ENCODE measurements at places on chromosomes 2 and 18.

DNA sequence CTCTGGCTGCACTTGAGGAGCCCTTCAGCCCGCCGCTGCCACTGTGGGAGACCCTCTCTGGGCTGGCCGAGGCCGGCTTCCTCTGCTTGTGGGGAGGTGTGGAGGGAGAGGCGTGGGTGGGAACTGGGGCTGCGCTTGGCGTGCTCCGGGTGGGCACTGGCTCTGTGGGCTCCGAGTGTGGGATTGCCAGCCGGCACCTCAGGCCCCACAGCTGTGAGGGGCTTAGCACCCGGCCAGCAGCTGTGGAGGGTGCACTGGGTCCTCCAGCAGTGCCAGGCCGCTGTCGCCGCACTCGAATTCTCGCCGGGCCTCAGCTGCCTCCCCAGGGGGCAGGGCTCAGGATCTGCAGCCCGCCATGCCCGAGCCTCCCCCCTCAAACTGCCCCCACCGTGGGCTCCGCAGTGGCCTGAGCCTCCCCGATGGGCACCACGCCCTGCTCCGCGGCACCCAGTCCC, 808.0 kb upstream of the SOX11 start:
- DNase-seq, result no peak

DNA sequence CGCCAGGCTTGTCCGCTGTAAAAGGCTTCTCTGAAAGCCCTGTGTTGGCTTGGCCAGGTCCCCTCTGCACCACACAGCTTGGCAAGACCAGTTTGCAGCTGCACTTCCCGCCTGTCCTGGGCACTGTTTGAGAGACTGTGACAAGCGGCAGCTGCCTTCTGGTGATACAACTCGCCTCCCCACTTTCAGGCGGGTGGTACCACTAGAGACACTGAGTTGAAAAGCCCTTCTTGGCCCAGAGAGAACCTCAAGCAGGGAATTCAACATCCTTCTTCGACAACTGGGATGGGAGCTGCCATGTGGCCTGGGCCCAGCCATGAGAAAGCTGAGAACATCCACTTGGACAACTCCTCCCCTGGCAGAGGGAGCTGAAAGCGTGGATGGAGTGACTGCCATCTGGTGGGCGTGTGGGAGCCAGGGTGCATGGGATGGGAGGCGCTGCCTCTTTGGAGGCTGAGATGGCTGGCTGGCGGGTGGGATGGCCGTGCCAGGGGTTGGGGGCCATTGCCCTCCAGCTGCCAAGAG, 125.5 kb upstream of the REV1 start:
- peak; percentile 37 for DNase-seq

GRCh38 chr18:49223837-49224529, 236.5 kb downstream of the DYM start:
- DNase-seq, result no peak

DNA sequence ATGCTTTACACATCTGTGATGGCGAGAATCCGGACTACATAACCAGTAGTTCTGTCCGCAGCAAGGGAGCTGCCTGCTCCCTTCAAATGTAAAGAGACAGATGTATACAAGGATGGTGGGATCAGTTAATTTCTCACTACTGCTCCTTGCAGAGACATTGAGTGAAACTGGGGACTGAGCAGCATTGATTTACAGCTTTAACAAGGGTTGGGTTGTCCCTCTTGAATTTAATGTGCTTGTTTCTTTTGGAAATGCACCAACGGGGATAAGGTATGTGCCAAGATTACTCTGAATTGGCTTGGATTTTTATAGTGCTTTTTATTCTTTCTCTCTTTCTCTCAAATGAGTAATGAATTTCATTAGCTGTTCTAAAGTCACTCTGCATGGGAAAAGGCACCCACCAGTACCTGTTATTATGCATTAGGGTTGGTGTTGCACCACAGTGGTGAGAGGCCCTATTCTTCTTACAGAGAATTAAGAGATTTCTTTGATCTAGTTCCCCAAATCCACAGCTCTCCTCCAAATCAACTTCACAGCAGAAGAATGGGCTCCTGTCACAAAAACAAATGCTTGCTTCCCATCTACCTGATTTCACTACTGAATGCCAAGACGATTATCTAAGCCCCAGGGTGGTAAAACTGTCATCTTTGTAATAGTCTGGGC, 107.6 kb downstream of the DOCK10 start:
- peak; percentile 66 for DNase-seq

- DNase-seq, result no peak
These were observed 68.2 kb downstream of the FSIP2 start for GRCh38 chr2:185806783-185807182.

DNA sequence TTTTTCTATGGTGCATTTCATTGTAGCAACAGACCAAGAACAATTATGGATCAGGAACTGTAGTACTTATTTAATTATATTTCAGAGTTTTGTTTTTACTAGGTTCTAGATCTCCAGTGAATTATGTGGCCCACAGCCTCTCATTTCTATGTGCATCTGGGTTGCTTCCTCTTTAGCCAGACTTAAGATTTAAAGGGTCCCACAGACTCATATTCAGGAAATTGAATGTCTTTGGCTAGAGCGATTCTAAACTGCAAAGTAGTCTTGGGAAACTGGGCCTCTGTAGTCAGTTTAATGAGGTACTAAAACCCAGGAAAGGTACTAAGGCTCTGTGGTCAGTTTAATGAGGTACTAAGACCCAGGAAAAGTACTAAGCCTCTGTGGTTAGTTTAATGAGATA, 94.4 kb downstream of the LYPD6B start:
- DNase-seq, result no peak

- DNase-seq, result no peak
These were observed 23.9 kb upstream of the GPR155 start for GRCh38 chr2:174510583-174511189.

DNA sequence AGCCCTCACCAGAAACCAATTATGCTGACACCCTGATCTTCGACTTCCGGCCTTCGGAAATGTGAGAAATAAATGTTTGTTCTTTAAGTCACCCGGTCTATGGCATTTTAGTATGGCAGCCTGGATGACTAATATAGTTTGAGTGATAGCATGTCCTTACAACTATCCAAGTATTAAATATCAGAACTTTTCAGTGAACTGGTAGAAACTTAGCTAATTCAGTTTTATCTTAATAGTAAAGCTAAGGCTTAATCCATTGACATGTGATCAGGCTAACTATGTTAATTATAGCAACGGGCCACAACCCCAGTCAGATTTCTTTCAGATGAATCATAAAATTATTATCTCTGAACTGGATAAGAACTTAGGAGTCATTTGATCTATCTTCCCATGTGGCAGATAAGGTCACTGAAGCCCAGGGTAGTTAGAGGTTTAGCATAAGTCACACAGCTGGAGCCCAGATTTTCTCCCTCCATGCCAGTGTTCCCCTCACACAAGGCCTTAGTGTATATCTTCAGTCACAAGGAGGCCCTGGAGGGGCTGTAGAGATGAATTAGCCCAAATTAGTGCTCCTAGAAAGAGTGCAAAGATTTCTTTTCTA, 40.7 kb upstream of the UPP2 start:
- DNase-seq, result no peak

- no peak for DNase-seq
These were observed 964.7 kb upstream of the ZEB2 start for GRCh38 chr2:145484448-145485097.

DNA sequence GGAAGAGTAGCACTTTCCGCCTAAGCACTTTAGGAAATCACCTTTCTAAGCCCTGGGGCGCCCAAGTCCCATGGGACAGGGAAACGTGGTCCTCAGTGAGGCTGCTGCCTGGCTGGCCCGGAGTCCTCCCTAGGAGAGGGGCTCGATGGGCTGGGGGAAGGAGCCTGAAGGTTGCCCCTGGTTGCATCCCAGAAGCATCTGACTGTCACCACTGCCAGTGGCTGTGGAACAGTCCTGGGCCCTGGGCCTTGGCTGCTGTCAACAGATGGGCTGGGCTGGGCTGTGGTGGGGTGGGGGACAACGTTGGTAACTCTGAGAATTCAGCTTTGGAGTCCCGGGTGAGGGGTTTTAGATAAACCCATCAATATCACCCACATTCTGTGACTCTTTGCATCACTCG, 22.5 kb downstream of the ASB1 start:
- DNase-seq, result no peak

DNA sequence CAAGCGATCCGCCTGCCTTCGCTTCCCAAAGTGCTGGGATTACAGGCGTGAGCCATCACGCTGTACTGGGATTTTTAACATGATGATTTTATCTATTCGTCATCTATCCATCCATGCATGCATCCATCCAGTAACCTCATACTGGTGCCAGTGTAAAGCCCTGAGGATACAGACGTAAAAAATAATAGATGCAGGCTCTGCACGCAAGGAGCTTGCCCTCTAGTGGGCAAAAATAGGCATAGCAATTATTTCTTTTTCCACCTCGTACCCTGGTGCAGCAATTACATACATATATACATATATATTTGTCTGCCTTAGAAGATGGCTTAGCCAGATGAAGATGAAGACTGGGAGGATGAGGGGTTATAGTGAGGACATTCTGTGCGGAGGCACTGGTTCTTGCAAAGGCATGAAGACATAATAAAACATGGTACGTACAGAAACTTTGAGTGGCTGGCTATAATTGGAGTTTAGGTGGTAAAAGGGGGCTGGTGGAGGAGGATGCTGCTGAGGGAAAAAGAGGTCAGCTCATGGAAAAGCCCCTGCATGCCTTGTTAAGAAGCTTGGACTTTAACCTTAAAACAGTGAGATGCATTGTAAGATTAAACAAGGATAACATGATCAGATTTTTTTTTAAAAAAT, 19.6 kb upstream of the RPIA start:
- peak; percentile 41 for DNase-seq

GRCh38 chr2:222672068-222672401, 577 bp downstream of the MOGAT1 start:
- no peak for DNase-seq

- no peak for DNase-seq
These were observed 76.1 kb downstream of the SCG2 start for GRCh38 chr2:223526106-223526505.

GRCh38 chr2:74558284-74559230, 4.0 kb downstream of the DOK1 start:
- no peak for DNase-seq

DNA sequence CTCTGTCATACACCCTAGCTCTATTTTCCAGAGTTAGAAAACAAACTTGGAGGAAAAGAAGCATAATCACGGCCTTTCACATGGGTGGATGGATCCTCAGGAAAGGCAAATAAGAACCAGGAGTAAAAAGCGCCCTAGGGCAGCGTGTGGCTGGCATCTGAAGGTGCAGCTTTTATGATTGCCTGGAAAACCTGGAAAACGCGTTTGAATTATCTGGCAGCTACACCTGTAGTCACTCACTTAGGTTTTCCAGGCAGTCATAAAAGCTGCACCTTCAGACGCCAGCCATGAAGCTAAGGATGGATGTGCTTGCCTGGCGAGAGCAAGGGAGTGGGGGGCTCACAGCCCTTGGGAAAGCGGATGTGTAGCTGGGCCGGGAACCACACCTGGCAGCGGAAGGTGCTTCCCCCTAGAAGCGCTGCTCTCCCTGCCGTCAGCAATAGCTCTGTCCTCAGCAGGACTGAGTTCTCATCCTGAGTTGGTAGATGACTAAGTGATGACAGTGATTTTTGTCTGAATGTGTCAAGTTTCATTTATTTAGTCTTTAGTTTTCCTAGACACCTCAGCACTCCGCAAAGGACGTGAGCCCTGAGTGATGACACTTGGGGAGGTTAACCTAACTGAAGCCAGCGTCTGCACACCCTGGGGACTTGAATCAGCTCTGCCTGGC, 82.0 kb downstream of the DCDC2C start:
- no peak for DNase-seq

DNA sequence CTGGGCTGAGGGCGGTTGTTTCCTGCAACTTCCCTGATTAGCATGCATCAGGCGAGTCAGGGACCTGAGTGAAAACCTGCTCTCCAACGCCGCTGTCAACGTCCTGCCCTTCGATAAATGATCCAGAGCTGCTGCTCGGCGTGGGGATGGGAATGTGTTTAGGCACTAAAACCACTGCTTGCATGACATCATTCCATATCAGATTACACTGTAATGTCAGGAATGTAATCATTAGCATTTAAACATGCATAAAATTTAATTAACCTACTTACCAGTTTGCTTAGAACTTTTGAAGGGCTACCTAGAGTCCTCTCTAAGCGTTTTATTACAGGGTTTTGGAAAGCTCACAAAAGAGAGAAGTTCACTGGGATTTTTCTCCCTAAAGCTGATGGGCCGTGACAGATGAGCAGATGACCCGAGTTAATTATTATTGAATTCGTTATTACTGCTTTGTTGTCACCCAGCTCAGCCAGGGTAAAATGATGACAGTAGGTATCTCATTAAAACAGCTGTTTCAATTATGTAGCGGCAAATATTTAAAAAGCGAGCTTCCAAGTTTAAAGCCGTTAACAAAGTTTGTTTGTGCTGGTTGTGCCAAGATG, 685.6 kb upstream of the SALL3 start:
- no peak for DNase-seq

GRCh38 chr2:179049546-179050311, at the start of gene CCDC141:
CCDC141 (minus strand) TSS chr2:179050137; CDS start chr2:179049941, 196 bp downstream.
- DNase-seq, result no peak

GRCh38 chr2:49113046-49113445, 41.3 kb downstream of the FSHR start:
- DNase-seq, result no peak

DNA sequence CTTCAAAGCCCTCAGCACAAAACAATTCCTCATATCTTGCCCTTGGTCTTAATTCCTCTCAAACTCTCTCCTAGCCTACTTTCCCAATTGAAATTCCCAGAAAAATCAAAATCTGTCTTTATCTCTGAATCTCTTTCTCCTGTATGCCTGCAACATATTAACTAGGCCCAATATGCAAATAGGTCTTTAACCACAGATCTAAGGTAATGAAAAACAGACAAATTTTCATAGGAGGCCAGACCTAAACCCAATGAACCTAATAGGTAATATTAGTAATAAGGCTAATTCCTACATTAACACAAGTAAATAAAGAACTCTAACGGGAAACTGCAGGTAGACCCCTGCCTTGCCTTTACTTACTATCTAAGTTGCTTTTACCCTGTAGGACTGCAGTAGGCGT, 41.4 kb downstream of the WDR33 start:
- no peak for DNase-seq

DNA sequence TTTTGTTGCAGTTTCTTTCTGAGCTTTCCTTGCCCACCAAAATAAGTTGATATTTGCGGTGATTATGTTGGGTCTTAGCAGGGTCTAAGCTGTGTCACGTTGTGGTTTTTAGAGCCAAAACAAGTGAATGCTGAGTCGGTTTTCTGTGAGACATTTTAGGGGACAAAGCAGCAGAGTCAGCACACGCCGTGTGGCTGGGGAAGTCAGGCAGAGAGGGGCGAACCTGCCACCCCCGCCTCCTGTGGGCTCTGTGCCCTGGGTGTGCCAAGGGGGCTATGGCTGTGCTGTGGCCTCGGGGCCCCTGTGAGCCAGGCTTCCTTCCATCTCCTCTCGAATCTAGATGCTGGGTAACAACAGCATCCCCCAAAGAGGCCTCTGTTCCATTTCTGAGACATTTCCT, 30.8 kb upstream of the TMEM87B start:
- peak; percentile 42 for DNase-seq

DNA sequence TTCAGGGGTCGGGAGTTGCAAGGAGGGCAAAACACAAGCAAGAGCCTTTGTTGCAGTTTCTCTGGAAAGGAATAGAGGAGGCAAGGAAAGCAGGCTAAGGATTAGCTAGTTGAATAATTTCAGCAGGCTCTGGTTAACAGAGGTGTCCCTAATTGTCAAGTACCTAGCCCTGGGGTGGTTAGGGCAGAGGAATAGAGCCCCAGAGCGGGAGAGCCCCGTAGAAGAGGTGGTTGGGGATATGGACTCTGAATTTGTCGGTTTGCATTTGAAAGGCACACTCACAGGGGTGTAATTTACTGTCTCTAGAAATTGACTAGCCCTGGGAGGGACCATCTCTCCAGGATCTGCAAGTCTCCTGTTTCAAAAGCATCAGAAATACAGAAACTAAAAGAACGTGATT, 1030.2 kb downstream of the TMEM182 start:
- DNase-seq, result no peak
